NCI-H748 treated with DMSO at 0.1 percent for 48 hours (cell line): ENCODE measurements at places on chromosomes 5 and 9.

DNA sequence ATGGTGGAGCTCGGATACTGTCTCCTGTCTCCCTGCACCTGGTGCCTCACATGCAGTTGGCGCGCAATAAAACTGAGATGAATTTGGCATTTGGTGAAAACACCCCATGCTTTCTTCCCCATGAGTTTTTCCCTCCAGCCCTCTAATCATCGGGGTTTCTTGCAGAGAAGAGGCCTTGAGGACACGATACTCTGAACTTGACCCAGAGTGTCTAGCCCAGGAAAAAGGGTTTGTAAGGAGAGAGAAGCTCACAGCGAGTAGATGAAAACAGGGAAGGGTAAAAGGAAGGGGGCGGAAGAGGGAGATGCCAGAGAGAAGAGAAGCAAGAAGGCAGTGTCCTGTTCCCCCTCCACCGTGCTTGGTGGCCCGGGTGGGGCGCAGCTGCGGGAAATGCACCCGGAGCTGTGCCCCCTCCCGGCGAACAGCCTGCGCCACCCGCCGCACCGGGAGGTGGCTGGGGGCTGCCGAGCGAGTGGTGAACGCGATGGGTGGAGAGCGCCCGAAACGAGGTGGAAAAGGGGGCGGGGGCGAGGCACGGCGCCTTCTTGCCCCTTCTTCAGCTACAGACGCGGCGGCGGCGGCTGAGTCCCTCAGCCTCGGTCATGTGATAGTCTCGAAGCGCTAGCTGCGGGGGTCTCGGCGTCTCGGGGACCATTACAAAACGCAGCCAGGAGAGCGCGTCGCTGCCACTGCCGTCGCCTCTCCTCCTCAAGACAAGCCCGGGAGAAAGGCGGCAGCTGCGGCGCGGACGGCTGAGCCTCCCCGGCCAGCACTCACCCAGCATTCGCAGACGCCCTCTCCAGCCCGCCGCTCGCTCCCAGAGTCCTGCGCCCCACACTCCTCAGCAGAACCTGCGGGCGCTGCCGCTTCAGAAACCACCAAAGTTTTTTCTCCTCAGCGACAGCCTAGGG is 1.1 kb upstream of the FOXB2 start:
- DNase-seq, result peak; percentile 45

- no peak for DNase-seq
These were observed 486.4 kb upstream of the ZNF608 start for GRCh38 chr5:125232779-125233230.

DNA sequence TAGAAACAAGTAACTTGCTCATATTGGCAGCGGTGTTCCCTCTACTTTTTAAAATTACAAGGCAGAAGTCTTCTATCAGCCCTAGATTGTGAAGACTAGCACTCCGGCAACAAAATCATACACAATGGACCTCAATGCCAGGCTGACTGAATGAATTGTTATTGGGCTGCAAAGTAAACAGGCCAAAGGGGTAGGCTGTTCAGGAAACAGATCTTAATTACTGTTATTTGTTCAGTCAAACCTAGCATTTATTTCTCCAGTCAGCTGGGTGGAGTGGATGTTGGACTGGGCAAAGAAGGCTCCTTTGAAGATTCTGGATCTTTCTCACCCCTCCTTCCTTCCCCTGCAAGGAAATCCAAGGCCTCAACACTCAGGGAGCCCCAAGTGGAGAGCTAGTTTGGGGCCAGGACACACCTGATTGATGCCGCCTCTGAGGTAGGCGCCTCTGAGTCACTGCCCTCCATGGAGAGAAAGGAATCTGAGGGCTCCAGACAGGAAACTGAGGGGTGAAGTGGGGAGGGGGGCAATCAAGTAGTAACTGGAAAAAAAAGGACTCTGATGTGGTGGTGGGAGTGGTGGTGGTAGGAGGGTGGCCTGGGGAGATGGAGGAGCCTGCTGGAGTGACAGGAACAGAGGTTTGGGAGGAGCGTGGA is 35.5 kb downstream of the SERINC5 start:
- peak; percentile 80 for DNase-seq

DNA sequence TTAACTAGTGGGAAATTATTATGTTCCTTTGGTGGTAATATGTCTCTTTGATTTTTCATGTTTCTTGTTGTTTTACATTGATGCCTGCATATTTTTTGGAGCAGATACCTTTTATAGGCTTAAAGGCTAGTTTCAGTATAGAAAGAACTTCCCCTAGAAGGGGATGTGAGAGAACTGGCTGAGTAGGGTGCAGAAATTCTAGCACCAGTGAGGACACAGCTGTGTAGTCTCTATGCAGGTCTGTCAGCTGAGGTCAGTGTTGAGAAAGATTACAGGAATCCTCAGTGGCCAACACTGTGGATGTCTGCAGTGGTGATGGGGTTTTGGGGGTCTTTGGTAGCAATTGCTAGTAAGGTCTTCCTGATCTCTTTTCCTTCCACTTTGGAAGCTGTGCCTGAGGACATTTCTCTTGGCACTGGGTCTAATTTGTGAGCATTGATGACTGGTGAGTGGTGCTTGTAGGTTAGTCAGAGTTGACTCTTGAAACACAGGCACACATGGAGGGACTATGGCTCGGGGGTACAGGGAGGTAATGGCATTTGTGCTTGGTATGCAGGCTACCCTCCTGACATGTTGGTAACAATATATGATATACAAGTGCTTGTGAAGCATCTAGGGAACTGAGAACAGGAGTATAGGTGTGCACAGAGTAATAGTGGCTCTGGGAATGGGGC is 221.4 kb downstream of the SPATA31D1 start:
- DNase-seq, result no peak

- no peak for DNase-seq
These were observed 47.3 kb downstream of the FSTL4 start for GRCh38 chr5:133564921-133565565.

GRCh38 chr9:36840898-36841536 is 193.1 kb downstream of the PAX5 start:
- DNase-seq, result no peak
